Activated CD8-positive, alpha-beta T cell treated with anti-CD3 and anti-CD28 coated beads for 36 hours (primary cell): ENCODE measurements at places on chromosomes 11 and 22.

DNA sequence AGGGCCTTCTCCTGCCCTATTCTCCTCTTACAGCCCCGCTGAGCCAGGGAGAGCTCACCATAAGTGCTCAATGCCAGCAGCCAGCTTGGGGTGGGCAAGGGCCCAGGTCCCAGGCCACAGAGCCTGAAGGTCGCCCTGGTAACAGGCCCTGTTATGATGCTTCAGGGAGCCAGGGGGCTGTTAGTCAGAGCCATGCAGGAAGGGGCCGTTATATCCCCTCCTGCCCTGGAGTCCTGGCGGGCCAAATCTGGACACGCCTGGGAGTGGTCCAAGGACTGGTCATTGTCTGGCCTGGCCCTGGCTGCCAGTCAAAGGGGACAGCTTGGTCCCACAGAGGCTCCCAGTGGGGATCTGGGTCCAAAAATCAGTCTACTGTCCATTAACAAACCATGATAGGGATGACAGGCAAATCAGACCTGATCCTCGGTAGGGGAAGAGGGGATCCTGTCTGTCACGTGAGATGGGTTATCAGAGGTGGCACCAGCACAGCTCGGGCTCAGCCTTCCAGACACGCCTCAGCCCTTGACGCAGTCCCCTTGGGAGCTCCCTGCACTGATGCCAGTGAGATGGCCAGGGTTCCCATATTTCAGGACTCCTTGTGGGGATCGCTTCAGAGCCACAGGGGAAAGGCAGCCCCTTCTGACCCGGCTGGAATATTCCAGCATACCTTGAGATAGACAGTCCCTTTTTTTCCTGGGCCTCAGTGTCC, 55.9 kb downstream of the LRRC32 start:
- no peak for DNase-seq

DNA sequence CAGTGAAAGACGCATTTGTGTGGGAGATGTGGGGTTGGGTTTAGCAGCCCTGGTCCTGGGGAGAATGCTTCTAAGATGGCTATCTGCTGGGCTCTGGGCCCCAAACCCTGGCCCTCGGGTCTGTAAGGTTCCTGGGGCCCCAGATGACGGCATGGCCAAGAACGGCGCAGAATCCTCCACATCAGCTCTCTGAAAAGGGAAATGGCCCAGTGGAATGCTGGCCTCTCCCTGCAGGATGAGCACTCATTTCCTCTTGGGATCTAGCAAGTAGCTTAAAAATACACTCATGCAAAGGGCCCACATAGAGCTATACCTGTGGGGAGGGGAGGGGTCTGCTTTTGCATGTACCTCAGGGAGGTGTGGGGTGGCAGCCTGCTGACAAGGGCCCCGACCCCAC, 37.5 kb upstream of the LINC01488 start:
- DNase-seq, result no peak

DNA sequence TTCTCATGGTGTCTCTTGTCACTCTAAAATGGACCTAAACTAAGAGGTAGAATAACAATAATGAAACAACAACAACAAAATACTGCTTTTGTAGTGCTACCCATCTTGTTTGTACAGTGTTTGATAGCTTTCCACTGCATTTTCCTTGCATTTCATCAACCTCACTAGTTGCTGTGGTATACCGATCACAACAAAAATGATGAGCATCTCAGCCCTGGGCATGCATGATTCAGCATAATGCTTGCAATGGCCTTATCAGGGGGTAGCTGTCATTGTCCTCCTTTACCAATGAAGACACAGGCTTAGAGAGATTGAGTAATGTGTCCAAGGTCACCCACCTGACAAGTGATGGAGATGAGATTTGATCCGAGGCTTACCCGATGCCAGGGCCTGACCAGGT, 682.5 kb downstream of the NTM start:
- DNase-seq, result no peak

DNA sequence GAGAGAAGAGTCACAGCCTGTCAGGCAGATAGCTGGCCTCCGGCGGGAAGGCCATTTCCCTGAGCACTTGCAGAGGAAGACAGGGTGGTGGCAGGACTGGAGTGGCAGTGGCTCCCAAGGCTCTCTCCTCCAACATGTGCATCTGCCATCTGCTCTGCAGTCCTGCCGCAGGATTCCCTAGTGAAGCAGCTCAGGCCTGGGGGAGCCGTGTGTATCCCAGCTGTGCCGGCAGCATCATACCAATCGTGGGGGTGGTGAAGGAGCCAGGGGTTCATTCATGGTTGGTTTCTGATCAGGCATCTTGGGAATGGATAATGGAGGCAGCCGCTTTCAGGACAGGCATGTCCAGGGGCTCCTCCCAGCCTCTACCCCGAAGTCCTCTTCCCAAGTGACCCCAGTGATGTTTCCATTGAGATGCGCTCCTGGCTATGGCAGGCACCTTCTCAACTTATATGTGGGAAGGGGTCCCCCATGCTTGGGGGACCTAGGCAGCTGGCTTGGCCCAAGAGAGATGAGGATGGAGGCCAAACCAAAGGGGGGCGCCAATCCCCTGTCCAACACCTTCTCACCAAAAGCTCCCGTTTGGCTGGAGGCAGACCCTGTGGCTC, 6.1 kb downstream of the TAGLN start:
- DNase-seq, result no peak

DNA sequence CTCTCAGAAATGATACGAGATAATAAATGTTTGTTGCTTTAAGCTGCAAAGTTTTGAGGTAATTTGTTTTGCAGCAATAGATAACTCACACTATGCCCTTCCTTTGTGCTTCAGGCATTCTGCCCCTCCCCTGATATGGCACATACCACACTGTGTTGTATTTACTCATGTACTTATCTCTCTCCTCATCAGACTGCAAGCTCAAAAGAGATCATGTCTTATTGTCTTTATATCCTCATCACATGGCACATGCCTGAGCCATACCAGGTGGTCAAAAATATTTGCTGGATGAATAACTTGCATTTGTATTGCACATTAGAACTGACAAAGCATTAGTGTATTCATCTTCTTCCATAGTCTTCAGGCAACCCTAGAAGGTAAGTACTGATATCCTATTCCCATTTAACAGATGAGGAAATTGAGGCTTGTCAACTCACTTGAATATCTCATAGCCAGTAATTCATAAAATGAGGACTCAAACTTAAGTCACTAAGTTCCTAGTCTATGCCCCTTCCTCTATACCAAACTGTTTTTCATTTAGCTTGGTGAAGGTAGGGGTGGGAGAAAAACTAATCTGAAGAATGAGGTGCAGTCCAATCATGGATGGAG, 83.9 kb upstream of the EED start:
- DNase-seq, result no peak

- no peak for DNase-seq
Observed at GRCh38 chr11:95155385-95155784, 65.7 kb downstream of the ENDOD1 start.

DNA sequence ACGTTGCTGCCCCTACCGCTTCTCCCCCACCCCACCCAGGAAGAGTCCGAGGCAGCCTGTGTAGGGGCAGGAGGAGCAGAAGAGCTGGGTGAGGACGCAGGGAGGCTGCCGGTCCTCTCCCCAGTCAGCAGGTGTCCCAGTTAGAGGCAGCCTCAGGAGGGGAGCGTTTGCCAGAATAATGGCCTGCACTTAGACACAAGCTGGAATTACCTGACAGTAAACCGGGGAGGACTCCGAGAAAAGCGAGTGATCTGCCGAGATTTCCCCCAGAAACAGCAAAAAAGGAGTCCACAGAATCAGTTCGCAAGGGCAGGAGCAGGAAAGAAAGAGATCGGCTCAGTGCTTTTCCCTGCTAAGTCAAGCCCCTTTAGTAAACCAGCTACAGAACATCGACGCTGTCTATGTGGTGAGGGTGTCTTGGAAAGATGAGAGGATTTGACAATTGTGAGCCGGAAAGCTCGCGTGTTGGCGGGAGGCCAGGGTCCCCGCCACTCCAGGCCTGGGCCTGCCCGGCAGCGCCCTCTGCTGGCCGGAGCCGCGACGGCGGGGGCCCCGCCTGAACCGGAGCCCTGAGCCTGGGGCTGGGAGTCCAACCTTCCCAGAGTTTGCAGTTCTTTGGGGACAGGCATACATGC, 17.7 kb upstream of the THRSP start:
- peak; percentile 79 for DNase-seq

DNA sequence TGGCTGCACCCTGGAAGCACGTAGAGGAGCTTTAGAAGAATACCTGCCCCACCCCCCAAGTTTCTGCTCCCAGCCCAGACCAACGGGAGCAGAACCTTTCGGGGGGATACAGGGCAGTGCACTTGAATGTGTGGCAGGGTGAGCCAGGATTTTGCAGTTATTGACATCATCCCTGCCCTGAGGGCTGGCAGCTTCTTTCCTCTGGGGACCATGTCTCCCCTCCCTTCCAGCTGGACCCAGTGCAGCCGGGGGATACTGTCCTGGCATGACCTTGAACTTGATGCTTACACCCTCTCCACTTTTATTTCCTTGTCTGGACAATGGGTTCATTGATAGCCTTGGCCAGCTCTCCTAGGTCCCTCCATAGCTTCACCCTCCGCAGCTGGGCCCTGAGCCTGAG, 4.1 kb upstream of the CABP7 start:
- no peak for DNase-seq

- no peak for DNase-seq
Observed at GRCh38 chr22:20937794-20938671, 20.8 kb downstream of the CRKL start.

DNA sequence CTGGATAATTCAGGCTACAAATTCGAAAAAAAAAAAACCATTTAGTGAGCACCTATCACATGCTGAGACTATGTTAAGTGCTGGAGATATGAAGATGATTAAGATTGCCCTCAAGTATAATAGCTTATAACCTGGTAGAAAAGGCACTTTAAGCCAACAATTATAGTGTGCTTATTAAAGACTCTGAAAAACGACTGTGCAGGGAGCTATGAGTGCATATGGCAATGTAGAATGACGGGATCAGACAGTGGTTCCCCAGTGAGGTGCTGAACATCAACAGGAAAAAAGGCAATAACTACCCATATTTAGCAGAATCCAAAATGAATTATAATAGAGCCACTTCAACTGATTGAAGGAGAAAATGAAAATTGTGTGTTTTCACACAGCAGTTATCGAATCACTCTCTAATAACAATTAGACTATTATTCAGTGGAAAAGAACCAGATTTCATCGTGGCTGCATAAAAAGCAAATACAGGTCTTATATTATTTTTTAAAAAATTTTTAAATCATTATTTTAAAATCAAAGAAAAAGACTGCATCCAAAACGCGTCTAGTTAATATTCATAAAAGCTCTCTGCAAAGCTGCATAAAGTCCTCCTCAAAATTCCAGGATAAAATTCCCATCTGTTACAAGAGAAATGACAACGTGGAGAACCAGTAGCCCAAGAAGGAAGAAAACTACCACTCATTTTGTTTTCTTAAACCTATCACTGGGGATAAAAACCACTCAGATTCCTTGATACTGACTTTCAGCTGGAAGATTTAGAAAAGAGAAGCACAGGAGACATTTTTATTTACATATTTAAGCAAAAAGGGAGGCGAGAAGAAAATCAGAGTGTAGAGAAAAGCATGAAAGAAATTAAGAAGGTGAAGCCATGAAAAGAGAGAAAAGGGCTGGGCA, 1.1 kb downstream of the MTMR2 start:
- DNase-seq, result no peak

DNA sequence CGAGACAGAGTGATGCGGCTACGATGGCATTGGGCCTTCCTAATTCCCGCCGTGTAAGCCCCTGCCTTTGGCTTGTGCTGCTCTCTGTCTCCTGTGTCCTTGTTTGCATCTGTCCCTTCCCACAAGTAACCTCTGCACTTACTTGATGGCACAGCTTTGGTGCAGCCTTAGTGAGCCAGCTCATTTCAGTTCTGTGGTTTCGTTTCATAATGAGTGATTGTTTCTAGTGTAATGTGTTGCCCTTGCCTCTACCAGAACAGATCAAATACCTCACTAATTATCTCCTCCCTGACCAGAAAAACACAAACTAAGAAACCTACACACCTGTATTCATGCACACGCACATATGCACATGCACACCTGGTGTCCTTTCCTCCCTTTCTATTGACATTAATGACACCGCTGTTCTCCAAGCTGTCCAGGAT, 58.8 kb downstream of the GRK3 start:
- DNase-seq, result peak; percentile 24

DNA sequence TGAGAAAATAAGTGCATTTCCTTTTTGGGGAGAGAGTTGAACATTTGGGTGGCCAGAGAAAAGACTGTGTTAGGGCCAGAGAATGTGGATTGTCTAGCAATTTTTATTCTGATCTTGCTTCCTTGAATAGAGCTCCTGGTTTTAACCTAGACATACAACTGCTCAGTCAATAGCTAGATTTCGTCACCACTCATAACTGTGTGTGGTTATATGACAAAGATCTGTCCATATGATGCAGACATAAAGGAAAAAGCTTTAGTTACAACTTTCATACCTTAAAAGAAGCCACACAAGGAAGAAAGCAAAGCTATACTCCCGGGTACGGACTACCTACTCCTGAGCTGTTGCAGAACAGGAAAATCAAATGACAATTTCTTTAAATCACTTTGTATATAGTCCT, 37.2 kb downstream of the MS4A6A start:
- DNase-seq, result no peak

DNA sequence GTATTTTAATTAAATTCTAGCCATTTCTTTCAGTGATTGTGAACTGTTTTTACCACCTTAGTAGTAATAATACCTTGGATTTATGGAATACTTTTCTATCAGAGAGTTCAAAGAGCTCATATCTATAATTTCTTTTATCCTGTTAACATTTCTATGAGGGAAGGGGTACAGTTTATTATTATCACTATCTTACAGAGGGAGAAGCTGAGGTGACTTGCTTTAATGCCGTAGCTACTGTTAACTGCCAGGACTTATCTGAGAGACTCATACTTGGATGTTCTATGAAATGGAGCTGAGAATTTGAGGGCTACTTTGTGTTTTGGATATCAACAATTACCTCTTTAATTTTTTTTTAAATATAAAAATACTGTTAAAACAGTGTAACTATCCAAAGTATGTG, 3.3 kb downstream of the REXO2 start:
- DNase-seq, result no peak

- no peak for DNase-seq
Observed at GRCh38 chr11:87252869-87253268, 215.1 kb downstream of the TMEM135 start.

- no peak for DNase-seq
Observed at GRCh38 chr11:14789879-14790484, 102.0 kb downstream of the CYP2R1 start.

GRCh38 chr11:102647430-102647829, 22.3 kb upstream of the MMP20 start:
- no peak for DNase-seq
